ENCODE measurements at places on chromosomes 3 and 15.
A peak's percentile ranks its signal among the peaks of the same experiment; 100 is the strongest.

GRCh38 chr15:83118291-83118827 is 10.9 kb downstream of the TM6SF1 start:
- DNase-seq, result no peak

GRCh38 chr3:128316481-128316891 is 150.2 kb downstream of the DNAJB8 start:
- DNase-seq, result no peak

GRCh38 chr15:49415149-49415548 is 7.9 kb upstream of the FGF7 start:
- no peak for DNase-seq

GRCh38 chr15:59367022-59367451 is 5.6 kb downstream of the MYO1E start:
- no peak for DNase-seq

- no peak for DNase-seq
These were observed 254.2 kb downstream of the TUSC7 start for GRCh38 chr3:116963802-116964201.

DNA sequence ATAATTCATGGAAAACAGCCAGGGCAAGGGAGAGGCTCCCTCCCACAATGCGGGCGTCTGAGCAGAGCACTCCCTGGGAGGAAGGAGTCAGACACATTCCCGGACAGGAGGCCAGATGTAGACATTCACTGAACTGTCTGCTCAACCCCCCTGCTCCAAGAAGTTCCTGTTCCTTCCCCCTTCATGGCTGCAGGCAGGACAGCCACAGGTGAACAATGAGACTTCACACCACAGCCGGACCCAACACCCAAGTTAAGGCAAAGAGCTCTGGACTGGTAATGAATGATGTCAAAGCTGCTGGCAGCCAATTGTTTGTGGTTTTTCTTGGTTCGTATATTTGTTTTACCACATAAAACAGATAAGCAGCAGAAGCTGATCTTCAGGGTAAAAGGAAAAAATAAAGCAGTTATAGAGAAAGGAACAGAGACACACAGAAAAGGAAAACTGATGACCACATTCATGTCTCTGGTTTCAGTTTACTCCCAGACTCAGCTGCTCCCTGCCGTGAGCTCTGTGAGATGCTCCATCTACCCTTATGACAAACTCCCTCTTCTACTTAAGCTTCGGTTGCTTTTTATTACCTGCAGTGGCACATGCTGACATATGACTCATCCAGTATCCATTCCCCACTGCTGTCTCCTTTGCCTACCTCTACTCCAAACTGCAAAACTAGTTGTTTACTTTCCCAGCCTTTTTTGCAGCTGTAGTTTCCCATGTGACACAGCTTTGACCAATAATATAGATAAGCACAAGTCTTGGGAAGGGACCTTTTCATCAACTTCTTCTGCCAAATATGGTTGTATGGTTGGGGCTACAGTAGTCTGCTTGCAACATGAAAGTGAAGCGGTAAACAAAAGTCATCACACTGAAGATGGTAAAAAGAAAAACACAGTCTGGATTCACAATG is 33.1 kb downstream of the DZIP1L start:
- DNase-seq, result peak; percentile 31

DNA sequence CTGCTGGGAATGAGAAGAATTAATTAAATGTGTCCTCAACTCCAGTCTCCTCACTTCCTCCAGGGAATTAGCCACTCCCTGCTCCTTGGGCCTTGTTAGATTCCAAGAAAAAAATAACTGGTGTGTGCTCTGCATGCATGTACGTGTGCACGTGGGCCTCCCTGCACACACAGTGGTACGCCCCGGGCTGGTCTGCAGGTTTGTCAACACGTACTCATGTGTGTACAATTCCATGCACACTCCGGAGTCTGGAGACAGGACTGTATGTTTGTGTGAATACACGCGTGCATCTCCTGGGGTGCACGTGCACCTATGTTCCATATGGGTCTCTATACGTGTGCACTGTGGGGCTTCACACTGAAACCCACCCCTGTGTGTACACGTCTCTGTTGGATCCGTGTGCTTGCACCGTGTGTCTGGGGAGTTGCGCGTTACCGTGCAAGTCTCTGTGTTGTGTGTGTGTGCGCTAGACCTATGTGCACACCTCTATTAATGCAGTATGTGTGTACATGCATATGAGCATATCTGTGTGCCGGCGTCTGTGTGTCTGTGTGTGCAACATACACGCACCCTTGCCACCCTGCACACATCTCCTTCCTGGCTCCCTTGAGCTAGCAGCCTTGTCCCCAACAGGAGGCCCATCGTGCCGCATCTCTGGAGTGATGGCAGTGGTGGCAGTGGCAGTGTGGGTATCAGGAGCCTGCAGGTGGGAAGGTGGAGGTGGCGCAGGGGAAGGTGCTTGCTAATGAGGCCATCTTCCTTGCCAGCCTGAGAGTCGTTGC is 210.1 kb downstream of the TBC1D2B start:
- no peak for DNase-seq

GRCh38 chr15:93460717-93461116 is 371.7 kb upstream of the RGMA start:
- DNase-seq, result no peak
